Activated T-cell treated with anti-CD3 and anti-CD28 coated beads, Interleukin-2, amount 50 U/mL, for 48 hours (primary cell): ENCODE measurements at places on chromosomes 16 and 17.

- DNase-seq = no peak
Measured at GRCh38 chr16:54694651-54695050, 236.0 kb upstream of the IRX5 start.

- DNase-seq = no peak
Measured at GRCh38 chr16:50302472-50303005, 36.2 kb downstream of the ADCY7 start.

GRCh38 chr17:59388069-59388556, 56.7 kb downstream of the YPEL2 start:
- no peak for DNase-seq

DNA sequence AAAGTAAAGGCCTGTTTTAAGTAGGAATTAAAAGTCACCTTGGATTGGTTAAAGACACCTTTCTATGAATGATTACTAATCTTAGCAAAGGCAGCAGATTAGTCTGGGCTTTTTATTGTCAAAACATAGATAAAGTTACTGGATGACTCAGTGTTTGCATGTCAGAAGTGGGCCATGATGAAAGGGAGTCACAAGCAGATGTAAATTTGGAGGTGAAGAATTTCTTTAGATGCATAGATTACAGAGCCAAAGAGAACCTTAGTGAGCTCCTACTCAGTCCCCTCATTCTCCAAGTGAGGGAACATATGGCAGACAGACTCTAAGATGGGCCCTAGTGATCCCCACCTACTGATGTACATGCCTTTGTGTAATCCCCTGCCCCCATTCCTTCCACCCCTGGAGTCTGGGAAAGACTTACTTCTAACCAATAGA, 124.5 kb downstream of the HS3ST3A1 start:
- no peak for DNase-seq

DNA sequence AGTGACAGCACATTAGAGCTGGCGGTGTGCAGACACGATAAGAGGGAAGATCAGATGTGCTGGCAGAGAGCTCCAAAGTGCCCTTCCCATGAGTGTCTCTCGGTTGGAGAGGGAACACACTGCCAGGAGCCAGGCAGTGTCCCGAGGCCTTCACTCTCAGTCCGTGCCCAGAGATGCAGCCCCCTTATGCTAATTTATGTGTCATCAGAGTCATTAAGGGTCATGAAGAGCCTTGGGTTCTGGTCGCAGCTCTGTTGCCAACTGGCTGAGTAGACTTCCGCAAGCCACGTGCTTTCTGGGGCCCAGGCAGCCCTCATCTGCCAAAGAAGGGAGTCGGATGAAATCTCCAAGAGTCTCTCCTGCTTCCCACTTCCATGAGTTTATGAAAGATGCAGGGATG, 232.5 kb downstream of the MSI2 start:
- DNase-seq = no peak

DNA sequence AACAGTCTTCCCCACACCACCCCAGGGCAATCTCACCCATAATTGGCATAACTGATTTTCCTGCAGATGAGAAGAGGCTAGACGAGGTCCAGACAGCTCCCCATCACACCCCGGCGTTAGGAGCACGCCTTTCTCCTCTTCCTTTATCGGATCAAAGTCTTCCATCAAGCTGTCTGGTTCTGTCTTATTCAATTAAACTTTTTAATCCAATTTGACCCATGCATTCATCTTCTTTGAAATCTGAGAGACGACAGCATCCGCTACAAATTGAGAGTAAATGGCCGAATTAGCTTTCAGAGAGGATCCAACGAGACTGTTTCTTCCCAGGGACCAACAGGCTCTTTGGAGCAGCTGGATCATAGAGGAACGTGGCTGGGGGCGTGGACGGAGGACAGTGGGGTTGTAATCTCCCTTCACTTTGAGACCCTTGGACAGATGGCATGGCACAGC, 44.4 kb upstream of the GPRC5B start:
- no peak for DNase-seq

DNA sequence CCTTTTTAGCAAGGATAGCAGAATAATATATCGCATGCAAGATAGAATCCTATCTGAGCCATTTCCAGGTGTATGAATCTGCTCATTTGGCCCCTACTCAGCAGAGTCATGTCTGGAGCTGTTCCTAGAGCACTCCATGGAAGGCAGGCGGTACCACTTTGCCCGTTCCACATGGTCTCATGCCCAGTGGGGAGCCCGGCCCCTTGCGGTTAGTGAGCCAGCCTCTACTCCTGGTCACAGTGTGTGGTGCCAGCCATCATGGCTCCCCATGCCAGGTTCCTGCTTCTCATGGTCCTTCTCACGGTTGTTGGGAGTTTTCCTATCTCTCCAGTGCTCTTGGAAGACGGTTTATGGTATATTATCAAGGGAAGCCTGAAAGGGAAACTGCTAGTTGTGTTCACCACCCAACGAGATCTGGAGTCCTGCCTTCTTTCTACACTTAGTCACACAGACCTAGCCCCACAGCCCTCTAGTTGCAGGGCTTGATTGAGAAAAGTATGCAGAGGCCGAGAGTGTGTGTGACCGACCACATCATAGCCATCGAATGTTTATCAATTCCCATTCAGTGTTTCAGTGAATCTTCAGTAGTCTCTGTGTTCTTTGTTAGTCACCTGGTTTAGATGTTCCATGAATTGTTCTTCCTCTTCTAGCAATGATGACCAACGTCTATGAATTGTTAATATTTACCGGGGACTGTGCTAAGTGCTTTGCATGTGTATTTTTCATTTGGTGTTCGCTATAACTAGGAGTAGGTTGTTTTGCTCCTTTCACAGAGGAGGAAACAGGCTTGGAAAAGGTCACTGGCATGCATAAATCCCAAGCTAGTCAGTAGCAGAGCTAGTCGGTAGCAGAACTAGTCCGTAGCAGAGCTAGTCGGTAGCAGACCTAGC, 9.6 kb downstream of the JPT2 start:
- no peak for DNase-seq

- no peak for DNase-seq
Measured at GRCh38 chr16:87949071-87949744, 2.0 kb upstream of the BANP start.

GRCh38 chr16:17552351-17552750, 81.6 kb upstream of the XYLT1 start:
- DNase-seq = no peak

- DNase-seq = no peak
Measured at GRCh38 chr17:50365165-50365564, 7.8 kb downstream of the MRPL27 start.
